MCF 10A (cell line): ENCODE measurements at places on chromosomes 7 and 10. TPM values are rescaled to one million over a fixed set of nuclear protein-coding genes. Genes with fewer than 3 reads are reported as not detected.

DNA sequence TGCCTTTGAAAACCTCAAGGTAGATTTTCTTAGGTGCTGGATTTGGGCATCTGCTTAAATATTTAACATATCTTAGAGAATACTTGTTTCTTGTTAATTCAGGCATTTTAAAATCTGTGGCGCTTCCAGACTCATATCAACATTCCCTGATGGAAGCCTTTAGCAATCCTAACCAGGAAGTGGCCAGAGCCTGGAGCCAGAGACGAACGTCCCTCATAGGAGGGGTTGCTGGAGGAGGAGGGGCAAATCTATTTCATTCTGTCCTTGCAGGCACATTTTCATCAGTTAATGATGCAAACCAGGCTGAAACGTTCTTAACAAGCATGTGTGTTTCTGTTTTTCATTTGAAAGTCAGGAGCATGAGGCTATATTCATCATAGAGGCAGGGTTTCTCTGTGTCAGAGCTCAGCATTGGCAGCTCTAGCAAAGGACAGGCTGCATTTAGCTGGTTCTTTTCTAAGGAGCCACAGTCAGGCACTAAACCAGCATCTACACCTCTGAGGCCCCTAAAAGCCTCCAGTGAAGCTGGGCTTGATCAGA lies 17.8 kb upstream of the IFIT2 start:
- no peaks in the 10 kb centered on the region for H3K36me3 ChIP-seq
- H3K4me3 ChIP-seq = no peak overlapping the region
- H3K27ac ChIP-seq = no peak overlapping the region
- no peaks in the 10 kb centered on the region for H3K27me3 ChIP-seq
- peaks cover 38% of the 10 kb centered on the region for H3K4me1 ChIP-seq
- no peak for DNase-seq

- H3K27me3 ChIP-seq = peaks cover 22% of the 10 kb centered on the region
- H3K4me1 ChIP-seq = no peaks in the 10 kb centered on the region
- no peak overlapping the region for H3K4me3 ChIP-seq
- H3K36me3 ChIP-seq = no peaks in the 10 kb centered on the region
- no peak for DNase-seq
- no peak overlapping the region for H3K27ac ChIP-seq
Measured at GRCh38 chr10:54903745-54904144, 102.7 kb upstream of the PCDH15 start.

DNA sequence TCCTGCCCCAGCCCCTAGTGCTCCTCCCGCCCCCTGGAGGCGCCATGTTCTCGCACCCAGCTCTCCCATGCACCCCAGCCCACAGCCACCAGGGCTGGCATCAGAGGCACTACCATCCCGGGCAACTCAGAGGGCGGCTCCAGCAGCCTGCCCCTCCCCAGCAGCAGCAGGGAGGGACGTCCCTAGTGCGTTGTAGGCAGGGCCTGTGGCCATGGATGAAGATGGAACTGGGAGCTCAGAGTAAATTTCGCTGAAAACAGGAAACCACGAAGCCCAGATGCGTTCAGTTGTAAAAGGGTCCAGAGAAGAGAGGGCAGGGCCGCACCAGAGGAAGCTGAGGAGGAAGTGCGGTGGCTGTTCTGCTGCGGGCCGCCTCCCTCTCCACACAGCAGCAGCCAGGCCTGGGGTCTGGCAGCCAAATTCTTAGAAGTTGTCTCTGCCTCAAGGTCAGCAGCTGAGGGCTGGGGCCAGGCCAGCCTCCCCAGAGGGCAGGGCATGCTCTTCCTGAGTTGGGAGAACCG lies 24.6 kb downstream of the VSIR start:
- no peaks in the 10 kb centered on the region for H3K4me1 ChIP-seq
- no peak for DNase-seq
- H3K36me3 ChIP-seq = no peaks in the 10 kb centered on the region

DNA sequence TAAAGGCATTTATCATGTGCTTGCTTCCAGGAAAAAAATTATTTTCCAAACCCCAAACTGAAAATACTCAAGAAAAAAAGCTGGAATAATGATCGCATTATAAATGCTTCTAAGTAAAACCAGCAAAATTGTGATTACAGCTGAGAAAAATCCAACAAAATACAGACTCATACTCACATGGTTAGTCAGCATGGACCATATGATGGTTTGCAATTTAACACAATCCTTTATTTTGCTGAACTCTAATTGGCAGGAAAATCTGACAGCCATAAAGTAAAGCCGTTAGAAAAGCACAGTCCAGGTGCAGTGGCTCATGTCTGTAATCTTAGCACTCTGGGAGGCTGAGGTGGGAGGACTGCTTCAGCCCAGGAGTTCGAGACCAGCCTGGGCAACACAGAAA lies 59.6 kb downstream of the BRI3 start:
- no peaks in the 10 kb centered on the region for H3K27me3 ChIP-seq
- H3K4me1 ChIP-seq = no peaks in the 10 kb centered on the region
- peaks cover 11% of the 10 kb centered on the region for H3K36me3 ChIP-seq
- no peak overlapping the region for H3K27ac ChIP-seq
- H3K4me3 ChIP-seq = no peak overlapping the region

- no peak overlapping the region for H3K4me3 ChIP-seq
- H3K36me3 ChIP-seq = peaks cover 7% of the 10 kb centered on the region
- no peaks in the 10 kb centered on the region for H3K27me3 ChIP-seq
- H3K27ac ChIP-seq = no peak overlapping the region
- peaks cover 12% of the 10 kb centered on the region for H3K4me1 ChIP-seq
Measured at GRCh38 chr10:89593043-89593442, 52.0 kb downstream of the PANK1 start.

Gene STAM
- 35.4 and 55.5 TPM in 2 replicates for total RNA-seq
